Psoas muscle (tissue), 8 donors: ENCODE measurements at places on chromosomes 12 and 14. TPM values are rescaled to one million over a fixed set of nuclear protein-coding genes. Genes with fewer than 3 reads are reported as not detected.
A peak's percentile ranks its signal among the peaks of the same experiment; 100 is the strongest.

The FAM186B gene
- 0.47 TPM for total RNA-seq

The TOMM20L gene
- total RNA-seq = not detected

The RAB2B gene
- total RNA-seq = 8.6 TPM

- peaks cover 35% of the 10 kb centered on the region for H3K4me1 ChIP-seq
- H3K36me3 ChIP-seq = no peaks in the 10 kb centered on the region
- H3K4me3 ChIP-seq = no peak overlapping the region
Observed at GRCh38 chr14:90649083-90649482, 167.1 kb downstream of the TTC7B start.

- no peak for DNase-seq
- peaks cover 20% of the 10 kb centered on the region for H3K4me1 ChIP-seq
- H3K27me3 ChIP-seq = no peaks in the 10 kb centered on the region
- H3K36me3 ChIP-seq = no peaks in the 10 kb centered on the region
- no peak overlapping the region for H3K27ac ChIP-seq
Observed at GRCh38 chr12:11879306-11879705, 191.4 kb upstream of the BCL2L14 start.

DNA sequence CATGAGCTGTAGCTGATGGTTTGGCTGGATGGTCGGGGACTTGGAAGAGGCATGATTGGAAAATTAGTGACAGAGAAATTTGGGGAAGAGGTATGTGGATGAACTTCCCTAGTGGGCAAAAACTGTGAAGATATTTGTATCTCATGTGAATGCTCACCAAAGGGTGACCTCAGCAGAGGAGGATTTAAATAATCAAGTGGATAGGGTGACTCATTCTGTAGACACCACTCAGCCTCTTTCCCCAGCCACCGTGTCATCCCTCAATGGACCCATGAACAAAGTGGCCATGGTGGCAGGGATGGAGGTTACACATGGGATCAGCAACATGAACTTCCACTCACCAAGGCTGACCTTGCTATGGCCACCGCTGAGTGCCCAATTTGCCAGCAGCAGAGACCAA, 60.8 kb upstream of the KRAS start:
- H3K27me3 ChIP-seq = no peaks in the 10 kb centered on the region
- H3K27ac ChIP-seq = no peak overlapping the region
- no peaks in the 10 kb centered on the region for H3K36me3 ChIP-seq

- no peaks in the 10 kb centered on the region for H3K27me3 ChIP-seq
- H3K4me3 ChIP-seq = no peak overlapping the region
- H3K4me1 ChIP-seq = no peaks in the 10 kb centered on the region
- H3K27ac ChIP-seq = no peak overlapping the region
- no peak for DNase-seq
- no peaks in the 10 kb centered on the region for H3K36me3 ChIP-seq
Observed at GRCh38 chr14:23670481-23670880, 34.3 kb downstream of the DHRS2 start.

DNA sequence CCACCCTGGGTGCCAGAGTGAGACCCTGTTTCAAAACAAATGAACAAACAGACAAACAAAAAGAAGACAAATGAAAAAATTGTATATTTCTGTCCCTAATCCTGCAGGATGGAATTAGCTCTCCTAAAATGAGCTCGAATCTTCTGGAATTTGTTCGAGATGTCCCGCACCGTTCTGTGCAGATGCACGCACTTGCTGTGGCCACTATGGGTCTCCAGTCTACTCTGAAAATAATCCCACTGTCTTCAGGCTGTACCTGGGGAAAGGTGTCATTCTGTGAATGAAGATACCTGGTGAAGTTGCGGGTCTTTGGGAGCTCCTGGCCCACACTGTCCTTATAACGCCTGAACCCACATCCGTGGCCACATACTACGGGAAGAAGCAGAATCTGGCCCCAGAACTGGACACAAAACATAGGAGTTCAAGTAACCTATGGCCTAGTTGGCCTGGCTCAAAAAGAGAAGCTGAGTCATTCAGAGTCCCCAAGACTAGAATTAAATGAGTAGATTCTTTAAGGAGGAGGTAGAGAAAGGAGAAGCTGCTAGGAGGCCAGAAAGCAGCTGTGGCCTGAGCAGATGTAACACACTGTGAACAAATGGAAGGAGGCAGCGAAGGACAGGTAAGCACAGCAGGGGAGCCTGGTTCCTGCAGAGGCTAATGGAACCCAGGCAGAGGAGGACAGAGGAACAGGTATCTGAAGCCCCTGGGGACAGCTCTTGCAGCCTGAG, 108.6 kb downstream of the FOXN3 start:
- H3K36me3 ChIP-seq = no peaks in the 10 kb centered on the region
- no peaks in the 10 kb centered on the region for H3K27me3 ChIP-seq
- peaks cover 61% of the 10 kb centered on the region for H3K4me1 ChIP-seq
- no peak for DNase-seq
- no peak overlapping the region for H3K27ac ChIP-seq

DNA sequence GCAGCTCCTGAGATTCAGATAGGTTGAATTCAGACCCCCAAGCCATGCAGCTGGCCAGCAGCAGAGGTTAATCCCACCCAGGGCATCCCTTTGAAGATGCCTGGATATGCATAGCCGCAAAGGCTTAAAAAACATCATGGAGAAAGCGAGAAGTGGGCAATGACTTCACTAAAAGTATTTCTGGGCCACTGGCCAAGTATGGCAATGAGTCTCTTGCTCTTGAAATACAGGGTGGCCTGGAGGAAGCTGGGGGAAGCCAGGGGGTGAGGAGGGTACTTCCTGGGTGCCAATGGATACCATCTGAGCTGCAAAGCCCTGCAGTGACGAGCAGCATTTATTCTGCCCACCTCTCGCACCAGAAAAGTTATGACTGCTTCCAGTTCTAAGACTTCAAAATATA, 539.3 kb upstream of the TBX3 start:
- peak overlapping the region; percentile 64 for H3K27ac ChIP-seq
- H3K4me1 ChIP-seq = peaks cover 22% of the 10 kb centered on the region
- no peak for DNase-seq
- H3K4me3 ChIP-seq = no peak overlapping the region

DNA sequence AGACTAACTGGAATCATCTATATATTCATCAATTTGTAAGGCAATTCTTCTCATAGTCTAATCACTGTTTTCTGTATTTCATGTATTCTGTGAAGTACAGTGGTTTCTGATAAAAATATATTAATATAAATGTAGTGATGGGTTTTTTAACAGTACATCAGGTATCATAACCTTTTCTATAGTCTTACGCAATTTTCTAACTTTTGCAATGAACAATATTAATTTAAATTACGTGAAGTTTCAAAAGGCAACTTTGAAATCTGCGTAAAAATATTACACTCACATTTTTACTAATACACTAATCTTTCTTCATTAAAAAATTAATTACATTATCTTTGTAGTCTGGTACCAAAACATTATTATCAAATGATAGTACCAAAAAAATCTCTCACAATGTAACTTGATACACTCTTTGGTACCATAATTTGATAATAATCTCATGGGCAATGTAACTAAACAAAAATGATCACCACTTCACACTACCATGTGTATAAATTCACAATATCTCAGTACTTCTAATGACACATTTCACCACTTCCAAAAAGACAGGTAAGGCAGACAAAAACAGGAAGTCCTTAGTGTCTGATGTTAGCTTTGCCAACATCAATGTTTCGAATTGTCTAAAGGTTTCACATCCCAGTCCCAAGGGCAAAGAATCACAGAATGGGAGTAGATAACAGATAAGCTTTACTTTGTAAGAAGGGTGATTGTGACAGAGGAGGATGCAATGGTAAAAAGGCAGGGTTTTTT, 8.7 kb downstream of the DNAI7 start:
- DNase-seq = no peak
- H3K27me3 ChIP-seq = no peaks in the 10 kb centered on the region
- H3K4me1 ChIP-seq = no peaks in the 10 kb centered on the region
- no peak overlapping the region for H3K27ac ChIP-seq
- no peaks in the 10 kb centered on the region for H3K36me3 ChIP-seq
- no peak overlapping the region for H3K4me3 ChIP-seq

DNA sequence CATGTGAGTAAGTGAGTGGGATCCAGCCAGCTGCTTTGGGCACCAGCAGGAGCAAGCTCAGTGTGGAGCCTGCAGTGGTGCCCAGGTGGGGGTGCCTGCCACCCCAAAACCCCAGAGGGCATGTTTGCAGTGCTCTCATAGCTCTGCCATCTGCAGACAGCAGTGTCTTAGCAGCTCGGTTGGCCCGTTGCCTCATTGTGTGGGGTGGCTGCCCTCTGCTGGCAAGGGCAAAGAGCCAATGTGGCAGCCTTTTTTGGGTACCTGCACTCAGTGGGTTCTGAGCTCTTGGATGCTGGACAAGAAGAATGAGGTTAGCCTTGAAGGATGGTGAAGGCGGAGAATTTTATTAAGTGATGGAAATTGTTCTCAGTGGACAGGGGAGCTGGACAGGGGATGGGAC, 52.3 kb downstream of the NEUROD4 start:
- no peaks in the 10 kb centered on the region for H3K36me3 ChIP-seq
- H3K4me3 ChIP-seq = no peak overlapping the region
- H3K27me3 ChIP-seq = no peaks in the 10 kb centered on the region
- no peaks in the 10 kb centered on the region for H3K4me1 ChIP-seq

DNA sequence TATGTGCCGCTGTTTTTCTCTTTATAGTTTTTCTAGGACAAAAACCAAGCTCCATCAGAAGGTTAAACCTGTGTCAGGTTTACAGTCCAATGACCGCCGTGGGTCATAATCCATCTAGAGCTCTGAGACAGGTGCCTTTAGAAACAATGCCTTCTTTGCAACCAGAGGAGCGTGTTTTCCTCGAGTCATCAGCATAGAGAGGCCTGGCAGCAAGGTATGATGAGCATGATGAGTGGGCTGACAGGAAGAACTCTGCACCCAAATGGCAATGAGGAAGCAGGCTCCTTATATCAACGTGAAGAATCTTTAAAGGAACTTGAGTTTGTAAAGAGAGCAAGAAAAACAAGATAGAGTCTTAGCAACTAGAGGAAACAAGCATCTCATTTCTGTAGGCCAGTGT, 60.5 kb upstream of the NUDT4 start:
- H3K4me3 ChIP-seq = no peak overlapping the region
- no peak for DNase-seq
- no peaks in the 10 kb centered on the region for H3K27me3 ChIP-seq
- no peaks in the 10 kb centered on the region for H3K36me3 ChIP-seq

- H3K27ac ChIP-seq = peak overlapping the region; percentile 10
- H3K27me3 ChIP-seq = no peaks in the 10 kb centered on the region
- no peak for DNase-seq
- H3K36me3 ChIP-seq = no peaks in the 10 kb centered on the region
Observed at GRCh38 chr14:24662753-24663152, 28.8 kb upstream of the GZMB start.
